Body of pancreas (tissue), 4 donors: ENCODE measurements at places on chromosomes 5 and 9. TPM values are rescaled to one million over a fixed set of nuclear protein-coding genes. Genes with fewer than 3 reads are reported as not detected.
A peak's percentile ranks its signal among the peaks of the same experiment; 100 is the strongest.

SLC25A2 gene
- not detected for total RNA-seq

- no peaks in the 10 kb centered on the region for H3K27me3 ChIP-seq
- H3K27ac ChIP-seq, result peak overlapping the region; percentile 10
- DNase-seq, result peak; percentile 36
- no peak overlapping the region for H3K4me3 ChIP-seq
- H3K4me1 ChIP-seq, result peaks cover 7% of the 10 kb centered on the region
Measured at GRCh38 chr5:5313101-5313635, 109.3 kb upstream of the ICE1 start.

GRCh38 chr5:120375248-120375647, 88.9 kb upstream of the PRR16 start:
- no peak overlapping the region for H3K27ac ChIP-seq
- H3K4me3 ChIP-seq, result no peak overlapping the region
- H3K27me3 ChIP-seq, result no peaks in the 10 kb centered on the region
- H3K4me1 ChIP-seq, result no peaks in the 10 kb centered on the region

- no peak for DNase-seq
- H3K27me3 ChIP-seq, result no peaks in the 10 kb centered on the region
- H3K36me3 ChIP-seq, result peaks cover 24% of the 10 kb centered on the region
- no peak overlapping the region for H3K4me3 ChIP-seq
- no peak overlapping the region for H3K27ac ChIP-seq
- no peaks in the 10 kb centered on the region for H3K4me1 ChIP-seq
Measured at GRCh38 chr5:75351139-75351926, 14.3 kb downstream of the HMGCR start.
